NT2/D1 (cell line): ENCODE measurements at places on chromosomes 4 and X.

DNA sequence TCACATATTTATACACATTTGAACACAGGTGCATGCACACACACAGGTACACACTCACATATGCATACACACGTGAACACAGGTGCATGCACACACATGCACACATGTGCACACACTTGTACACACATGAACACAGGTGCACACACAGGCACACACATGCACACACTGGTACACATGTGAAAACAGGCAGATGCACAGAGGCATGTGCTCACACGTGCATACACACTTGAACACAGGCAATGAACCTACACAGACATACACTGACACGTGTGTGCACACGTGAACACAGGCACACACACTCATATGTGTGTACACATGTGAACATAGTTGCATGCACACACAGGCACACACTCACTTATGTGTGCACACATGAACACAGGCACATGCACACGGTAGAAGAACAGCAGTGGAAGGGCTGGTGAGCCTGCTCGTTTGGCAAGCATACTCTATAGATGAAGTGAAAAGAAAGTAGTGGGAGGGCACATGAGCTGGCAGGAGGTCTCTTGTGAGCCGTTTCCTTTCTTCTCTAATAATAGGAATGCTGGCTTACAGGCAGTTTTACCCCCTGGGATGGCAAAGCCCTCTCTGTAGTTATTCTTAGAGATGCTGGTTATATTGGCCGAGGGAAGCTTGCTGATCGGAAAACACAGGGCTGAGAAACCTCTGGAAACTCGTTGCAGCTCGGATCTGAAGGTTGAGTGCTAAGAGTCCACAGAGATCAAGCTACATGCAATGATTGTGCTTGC lies 279.6 kb upstream of the CLNK start:
- no peak for DNase-seq

GRCh38 chrX:97132664-97133415 lies 249.1 kb downstream of the RPA4 start:
- no peak for DNase-seq

DNA sequence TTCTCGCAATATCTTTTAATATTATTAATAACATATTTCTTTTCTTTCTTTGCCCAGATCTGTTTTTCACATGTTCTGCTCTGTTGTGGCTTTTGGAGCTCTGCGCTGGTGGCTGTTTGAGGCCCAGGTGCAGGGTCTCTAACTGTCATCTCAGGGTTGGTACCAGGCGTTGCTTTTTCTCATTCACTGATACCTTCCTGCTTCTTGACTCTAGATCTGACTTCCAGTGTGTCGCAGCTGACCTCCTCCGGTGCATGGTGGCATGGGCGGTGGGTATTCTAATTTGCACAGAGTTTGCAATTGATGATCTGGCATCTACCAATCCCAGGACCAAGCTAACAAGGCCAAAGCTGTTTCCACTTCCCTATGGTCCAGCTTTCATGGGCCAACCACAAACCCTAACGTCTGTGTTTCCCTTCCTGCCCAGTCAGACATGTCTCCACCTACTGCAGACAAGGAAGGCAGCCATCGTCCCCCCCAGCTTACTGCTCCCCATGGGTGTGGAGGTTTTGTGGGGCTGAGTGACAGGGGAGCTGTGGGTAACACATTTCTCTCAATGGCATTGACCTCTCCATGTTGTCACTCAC lies 25.2 kb downstream of the LETM1 start:
- no peak for DNase-seq

GRCh38 chrX:46712764-46713163 lies 46.2 kb downstream of the SLC9A7 start:
- DNase-seq = no peak

DNA sequence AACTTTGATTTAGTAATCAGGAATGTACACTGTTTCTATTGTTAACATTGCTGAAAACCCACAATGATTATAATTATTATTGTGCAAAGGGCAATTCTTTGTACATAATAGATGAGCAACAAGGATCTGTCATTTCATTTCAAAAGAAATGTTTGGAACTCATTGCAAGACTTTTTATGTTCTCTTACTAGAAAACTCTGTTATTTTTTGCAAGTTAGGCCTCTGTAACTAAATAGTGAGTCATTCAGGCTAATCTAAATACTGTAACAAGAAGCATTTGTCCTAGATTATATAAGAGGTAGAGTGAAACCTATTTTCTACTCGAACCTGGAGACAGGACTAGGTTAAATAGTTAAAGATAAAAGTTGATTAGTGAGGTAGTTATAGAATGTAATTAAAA lies 93.2 kb upstream of the FAM47B start:
- no peak for DNase-seq

- no peak for DNase-seq
These were observed 146.4 kb downstream of the PALLD start for GRCh38 chr4:168643111-168643795.

DNA sequence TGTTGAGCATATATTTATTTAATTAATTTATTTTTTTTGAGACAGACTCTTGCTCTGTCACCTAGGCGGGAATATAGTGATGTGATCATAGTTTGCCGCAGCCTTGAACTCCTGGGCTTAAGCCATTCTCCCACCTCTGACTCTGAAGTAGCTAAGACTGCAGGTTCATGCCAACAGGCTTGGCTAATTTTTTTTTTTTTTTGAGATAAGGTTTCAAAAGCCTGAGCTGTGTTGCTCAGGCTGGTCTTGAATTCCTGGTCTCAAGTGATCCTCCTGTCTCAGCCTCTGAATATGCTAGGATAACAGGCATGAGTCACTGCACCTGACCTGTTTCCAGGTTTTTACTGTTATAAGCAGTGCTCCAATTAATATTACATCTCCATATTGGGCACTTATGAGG lies 4.8 kb downstream of the ADD1 start:
- DNase-seq = no peak

- no peak for DNase-seq
These were observed 16.0 kb downstream of the CRLF2 start for GRCh38 chrX:1196436-1196835.

DNA sequence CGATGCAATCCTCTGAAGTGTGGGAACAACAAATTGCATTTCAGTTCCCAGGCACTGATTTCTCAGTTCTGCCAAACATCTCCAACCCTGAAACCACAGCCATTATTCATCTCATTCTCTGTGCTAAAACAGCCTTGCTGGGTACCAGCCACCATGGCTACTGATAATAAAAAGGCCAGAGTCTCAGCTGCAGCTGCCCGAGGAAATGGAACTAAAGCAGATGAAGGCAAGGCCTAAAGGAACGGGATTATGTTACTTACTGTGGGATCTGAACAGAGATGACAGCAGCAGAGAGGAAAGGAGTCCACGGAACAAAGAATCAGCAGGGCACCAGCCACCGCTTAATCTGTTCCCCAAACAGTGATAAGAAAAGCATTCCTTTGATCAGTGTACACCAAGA lies 155.7 kb downstream of the PAPSS1 start:
- no peak for DNase-seq

DNA sequence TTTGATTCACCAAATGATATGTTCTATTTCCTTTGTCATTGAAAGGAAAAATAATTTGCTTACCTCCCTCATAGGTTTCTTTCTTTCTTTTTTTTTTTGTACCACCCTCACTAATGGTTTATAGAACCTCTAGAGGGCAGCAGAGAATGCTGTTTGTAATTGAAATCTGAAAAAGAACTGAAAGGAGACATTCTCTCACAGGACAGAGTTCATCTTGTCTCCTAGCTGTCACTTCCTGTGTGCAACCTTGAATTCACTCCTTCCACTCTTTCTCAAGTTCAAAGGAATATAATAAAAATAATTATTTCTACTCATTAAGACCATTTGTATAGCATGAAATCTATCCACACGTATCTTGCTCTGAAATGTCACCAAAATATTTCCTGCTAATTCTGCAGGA lies 51.0 kb downstream of the GUCY1B1 start:
- peak; percentile 49 for DNase-seq

DNA sequence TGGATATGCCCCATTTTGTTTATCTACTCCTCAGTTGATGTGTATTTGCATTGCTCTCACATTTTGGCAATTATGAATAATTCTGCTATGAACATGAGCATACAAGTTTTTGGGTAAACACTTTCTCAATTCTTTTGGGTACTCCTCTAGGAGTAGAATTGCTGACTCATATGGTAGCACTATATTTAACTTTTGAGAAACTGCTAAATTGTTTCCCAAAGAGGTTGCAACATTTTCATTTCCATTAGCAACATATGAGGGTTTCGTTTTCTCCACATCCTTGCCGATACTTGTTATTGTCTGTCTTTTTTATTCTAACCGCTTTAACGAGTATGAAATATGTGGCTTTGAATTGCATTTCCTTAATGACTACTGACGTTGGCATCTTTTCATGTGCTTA lies 185.4 kb downstream of the TSPAN5 start:
- no peak for DNase-seq

- DNase-seq = no peak
These were observed 17.4 kb upstream of the NKX3-2 start for GRCh38 chr4:13561673-13562072.

GRCh38 chrX:134782796-134783195 lies 124.5 kb upstream of the PLAC1 start:
- DNase-seq = no peak

DNA sequence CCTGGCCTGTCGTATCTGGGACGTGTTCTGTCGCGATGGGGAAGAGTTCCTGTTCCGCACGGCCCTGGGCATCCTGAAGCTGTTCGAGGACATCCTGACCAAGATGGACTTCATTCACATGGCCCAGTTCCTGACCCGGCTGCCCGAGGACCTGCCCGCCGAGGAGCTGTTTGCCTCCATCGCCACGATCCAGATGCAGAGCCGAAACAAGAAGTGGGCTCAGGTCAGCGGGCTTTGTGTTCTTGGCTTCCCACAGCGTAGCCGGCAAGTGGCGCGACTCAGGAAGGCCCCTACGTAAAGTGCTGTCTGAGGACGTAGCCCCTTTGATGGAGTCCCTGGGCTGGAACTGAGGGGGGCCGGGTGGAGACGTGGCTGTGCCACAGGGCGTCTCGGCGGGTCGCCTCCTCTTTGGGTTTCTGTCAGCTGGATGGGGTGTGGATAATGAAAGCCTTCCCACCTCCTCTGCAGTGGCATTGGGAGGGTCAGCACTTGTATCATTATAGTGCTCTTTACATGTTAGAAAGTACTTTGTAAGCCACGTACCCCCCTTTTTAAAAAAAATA lies 18.1 kb upstream of the TADA2B start:
- DNase-seq = no peak

DNA sequence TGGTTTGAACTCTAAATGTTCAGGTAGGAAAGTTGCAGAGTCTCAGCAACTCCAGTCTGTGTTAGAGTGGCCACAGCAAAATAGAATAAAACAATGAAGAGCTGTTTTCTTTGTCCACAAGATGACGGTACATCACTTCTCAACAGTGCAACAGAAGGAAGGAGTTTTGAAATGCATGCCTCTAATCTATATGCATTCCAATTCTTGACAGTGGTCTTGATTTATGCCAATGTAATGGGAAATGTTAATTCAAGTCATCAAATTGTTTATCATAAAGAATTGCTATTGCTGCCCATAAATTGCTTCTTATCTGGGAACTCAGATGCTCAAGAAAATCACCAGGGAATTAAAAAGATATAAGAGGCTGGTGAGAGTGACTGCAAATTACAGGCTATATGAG lies 195.5 kb upstream of the PRPS2 start:
- DNase-seq = no peak

GRCh38 chr4:40552536-40552935 lies 77.1 kb downstream of the RBM47 start:
- no peak for DNase-seq

GRCh38 chr4:24197955-24198354 lies 308.1 kb upstream of the PPARGC1A start:
- no peak for DNase-seq

GRCh38 chr4:13174001-13174400 lies 310.1 kb downstream of the RAB28 start:
- DNase-seq = no peak

GRCh38 chr4:111720866-111721265 lies 424.4 kb upstream of the FAM241A start:
- no peak for DNase-seq

DNA sequence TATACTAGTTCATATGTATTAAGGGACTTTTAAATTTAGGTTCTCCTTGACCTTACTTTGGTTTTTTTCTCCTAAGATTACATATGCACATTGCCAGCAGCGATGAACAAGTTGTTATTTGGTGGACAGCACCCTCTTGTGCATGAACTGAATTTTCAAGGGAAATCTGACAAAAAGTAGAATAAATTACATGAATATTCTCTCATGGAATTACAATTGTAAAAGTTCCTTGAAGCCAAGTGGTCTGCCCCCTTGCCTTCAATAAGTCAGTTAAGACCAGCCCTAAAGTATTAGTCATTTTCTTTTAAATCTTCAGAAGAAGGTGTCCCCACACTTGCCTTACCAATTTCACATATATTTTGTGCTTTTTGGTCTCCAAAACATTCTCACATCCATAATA lies 30.7 kb upstream of the SMARCA5 start:
- DNase-seq = peak; percentile 3

DNA sequence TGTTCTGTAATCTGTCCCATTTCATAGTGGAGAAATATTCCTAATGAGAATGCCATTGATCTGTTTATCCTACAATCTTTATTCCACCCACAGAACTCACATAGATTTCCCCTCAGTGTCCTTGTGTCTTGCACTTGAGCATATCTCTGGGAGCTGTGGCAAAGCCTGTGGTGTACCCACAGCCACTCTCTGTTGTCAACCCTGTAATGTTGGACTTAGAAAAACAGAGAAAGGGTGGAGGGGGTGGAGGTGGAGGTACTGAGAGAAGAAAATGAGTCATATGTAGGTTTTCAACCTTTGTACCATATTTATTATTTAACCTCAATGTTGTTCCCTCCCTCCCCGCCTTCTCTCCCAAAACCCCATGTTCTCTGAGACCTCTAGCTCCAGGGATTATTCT lies 46.9 kb upstream of the TLL1 start:
- DNase-seq = no peak

GRCh38 chr4:40763228-40763716 lies 13.5 kb downstream of the NSUN7 start:
- DNase-seq = no peak

- DNase-seq = peak; percentile 74
These were observed 19.2 kb upstream of the WFS1 start for GRCh38 chr4:6250235-6250983.

- DNase-seq = no peak
These were observed 12.8 kb upstream of the SCARB2 start for GRCh38 chr4:76226418-76226817.

GRCh38 chrX:101386542-101386885 lies 523 bp upstream of the BTK start:
- no peak for DNase-seq
